Astrocyte of the spinal cord (primary cell): ENCODE measurements at places on chromosomes 16 and 17.

GRCh38 chr17:57463103-57463885 is 207.0 kb downstream of the MSI2 start:
- peak; percentile 90 for DNase-seq

DNA sequence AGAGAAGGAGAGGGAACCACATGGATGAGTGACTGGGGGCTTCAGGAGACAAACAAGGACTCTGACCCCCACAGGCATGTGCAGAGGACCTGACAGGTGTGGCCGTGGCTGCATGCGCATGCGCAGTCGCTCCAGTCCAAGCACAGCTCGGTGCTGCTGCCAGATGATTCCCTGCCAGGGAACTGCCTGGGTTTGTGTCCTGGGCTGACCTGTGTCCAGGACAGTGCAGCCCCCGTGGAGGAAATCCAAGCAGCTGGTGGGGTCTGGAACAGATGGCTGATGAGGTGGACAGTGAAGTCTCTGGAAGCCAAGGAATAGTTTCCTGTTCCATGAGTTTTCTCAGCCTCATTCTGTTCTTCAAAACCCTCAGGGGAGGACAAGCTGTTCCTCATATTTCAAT is 27.3 kb downstream of the LASP1 start:
- DNase-seq: no peak

GRCh38 chr17:5922476-5922875 is 147.7 kb upstream of the WSCD1 start:
- no peak for DNase-seq

DNA sequence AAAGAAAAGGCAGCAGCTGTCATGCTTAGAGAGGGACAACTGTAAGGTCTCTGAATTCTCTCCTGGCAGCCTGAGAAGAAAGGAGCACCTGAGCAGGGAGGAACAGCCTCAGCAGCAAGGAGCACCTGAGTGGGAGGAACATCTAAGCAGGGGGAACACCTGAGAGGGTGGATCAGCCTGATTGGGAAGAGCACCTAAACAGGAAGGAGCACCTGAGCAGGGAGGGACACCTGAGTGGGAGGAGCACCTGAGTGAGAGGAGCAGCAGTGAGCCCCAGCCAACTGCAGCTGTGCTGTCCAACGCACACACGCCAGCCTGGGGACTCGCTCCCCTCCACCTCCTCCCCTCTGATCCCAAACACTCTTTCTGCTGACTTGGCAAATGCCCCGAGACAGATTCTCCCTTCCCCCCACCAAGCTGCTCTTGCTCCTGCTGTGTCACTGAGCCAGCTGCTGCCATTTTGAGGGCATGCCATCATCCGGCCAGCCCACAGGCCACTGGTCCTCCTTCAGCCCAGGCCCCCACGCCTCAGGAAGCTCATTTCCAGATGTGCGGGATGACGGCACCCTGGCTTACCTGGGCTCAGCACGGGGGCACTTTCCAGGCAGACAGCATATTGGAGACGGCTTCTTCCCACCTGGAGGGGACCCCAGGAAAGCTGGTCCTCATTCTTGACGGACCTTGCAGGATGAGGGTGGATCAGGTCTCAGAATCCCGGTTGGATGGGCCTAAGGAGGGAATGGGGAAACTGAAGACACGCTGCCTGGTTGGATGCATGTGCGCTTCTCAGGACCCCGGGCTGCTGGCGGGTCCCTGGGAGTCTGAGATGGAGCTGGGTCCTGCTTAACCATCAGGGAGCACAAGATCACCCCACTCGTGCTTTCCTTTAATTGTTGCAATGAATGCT is 57.7 kb upstream of the RBFOX3 start:
- no peak for DNase-seq

- peak; percentile 35 for DNase-seq
These were observed 9.8 kb downstream of the PGS1 start for GRCh38 chr17:78387977-78388941.

DNA sequence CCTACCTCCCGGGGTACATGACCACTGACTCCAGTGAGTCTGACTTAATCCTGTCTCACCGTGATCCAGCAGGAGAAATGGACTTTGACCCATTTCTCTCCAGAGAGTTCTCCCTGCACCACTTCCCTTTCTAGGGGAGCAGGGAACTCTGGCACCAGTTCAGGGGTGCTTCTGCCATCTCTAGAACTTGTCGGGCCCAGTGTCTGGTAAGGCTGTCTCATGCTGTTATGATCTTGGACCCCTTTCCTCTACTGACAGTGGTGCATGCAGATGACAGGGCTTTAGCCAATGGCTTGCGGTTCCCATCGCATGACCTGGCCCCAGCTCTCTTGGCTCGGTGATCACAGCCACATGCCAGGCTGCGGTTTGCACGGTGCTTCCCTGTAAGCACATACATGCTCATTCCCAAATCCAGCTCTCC is 62.0 kb downstream of the SLC39A11 start:
- no peak for DNase-seq

GRCh38 chr17:2444382-2444781 is 43.5 kb upstream of the MNT start:
- DNase-seq: no peak

GRCh38 chr16:65548470-65548869 is 426.6 kb upstream of the CDH11 start:
- no peak for DNase-seq

DNA sequence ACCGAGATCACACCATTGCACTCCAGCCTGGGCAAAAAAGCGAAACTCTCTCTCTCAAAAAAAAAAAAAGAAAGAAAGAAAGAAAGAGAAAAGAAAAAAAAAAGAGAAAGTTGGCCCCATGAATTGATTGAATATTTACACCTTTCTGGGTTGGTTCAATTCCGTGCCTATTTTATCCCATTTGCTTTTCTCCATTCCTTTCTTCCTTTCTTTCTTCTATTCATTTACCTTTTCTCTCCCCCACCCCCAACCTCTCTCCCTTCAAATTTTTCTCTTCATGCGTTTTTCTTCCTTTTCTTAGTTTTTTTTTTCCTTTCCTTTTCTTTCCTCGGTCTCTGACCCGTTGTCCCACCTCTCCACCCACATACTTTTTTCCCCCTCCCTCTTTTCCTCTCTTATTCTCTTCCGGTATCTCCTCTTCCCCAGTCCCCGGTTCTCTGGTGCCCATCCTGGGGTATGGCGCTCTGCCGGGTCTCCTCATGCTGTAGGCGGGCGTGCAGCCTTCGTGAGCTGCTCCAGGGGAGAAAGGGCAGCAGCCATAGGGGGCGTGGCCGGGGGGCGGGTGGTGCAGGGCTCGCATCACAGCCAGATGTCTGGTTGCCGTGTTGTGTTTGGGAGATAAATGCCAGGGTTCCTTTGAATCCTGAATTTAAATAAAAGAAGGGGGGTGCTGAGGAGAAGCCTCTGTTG is 5.3 kb upstream of the COL1A1 start:
- DNase-seq: peak; percentile 64

DNA sequence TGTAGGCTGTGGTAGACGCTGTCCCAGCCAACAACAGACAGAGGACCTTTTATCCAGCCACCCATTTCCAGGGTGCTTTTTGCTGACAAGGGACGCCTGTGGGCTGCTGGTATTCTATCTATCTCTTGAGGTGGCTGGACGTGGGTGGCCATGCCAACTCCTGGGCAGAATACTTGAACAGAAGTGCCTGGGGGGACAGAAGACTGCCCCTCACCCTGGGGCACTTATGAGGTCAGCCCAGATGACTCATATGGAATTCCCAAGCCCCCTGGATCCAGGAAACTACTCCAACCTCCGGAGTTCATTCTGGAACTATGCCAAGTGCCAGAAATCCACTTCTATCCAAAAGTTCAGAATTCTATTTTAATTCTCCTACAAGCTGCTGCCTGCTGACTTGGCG is 61.3 kb downstream of the CDRT4 start:
- no peak for DNase-seq

- no peak for DNase-seq
These were observed 8.7 kb downstream of the ZDHHC7 start for GRCh38 chr16:85002608-85003007.

DNA sequence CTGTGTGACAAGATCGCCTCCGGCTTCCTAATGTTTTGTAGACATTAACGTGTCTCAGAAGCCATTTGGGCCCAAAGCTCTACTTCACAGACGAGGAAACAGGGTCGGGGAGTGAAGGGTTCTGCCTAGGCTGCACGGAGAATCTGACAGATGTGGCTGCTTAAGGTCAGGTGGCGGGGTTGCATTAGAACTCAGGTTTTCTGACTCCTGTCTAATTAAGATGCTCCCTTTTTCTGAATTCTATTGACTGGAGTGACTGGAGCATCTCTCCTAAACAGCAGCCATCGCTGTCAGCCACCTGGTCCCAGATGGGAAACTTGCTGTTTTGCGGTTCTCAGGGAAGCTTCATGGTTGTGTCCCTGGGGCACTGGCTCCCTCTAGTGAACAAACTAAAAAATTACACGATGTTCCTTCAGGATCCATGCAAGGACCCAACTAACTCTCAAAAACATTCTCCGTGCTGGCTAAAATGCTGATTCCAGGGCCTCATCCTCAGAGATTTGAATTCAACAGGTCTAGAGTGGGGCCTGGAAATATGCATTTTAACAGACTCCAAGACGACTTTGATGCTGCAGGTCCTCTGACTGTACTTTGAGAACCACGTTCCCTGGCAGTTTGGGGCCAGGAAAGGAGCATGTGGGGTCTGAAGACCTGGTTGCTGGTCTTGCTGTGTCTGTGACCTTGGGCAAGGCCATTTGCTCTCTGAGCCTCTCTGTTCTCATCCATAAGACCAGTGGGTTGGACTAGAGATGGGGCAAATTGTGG is 117.4 kb downstream of the IRF8 start:
- DNase-seq: peak; percentile 49

DNA sequence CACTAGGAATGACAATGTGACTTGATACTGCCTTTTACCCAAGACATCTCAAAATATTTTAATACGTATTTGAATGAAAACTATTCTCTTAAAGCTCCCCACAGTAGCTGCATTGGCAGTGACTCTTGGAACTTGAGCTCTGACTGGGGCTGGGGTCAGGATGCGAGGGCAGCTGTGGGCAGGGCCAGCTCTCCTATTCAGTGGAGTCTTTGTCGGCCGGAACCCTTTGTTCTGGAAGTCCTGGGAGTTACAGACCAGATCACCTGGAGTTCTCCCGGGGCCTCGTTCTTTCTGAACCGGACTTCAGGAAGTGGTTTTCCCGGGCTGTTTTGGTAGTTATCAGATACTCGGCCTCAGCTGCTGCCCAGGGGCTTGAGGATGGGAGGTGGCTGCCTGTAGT is 84.9 kb downstream of the NPIPB11 start:
- DNase-seq: no peak

GRCh38 chr16:62478903-62479458 is 442.7 kb upstream of the CDH8 start:
- no peak for DNase-seq

DNA sequence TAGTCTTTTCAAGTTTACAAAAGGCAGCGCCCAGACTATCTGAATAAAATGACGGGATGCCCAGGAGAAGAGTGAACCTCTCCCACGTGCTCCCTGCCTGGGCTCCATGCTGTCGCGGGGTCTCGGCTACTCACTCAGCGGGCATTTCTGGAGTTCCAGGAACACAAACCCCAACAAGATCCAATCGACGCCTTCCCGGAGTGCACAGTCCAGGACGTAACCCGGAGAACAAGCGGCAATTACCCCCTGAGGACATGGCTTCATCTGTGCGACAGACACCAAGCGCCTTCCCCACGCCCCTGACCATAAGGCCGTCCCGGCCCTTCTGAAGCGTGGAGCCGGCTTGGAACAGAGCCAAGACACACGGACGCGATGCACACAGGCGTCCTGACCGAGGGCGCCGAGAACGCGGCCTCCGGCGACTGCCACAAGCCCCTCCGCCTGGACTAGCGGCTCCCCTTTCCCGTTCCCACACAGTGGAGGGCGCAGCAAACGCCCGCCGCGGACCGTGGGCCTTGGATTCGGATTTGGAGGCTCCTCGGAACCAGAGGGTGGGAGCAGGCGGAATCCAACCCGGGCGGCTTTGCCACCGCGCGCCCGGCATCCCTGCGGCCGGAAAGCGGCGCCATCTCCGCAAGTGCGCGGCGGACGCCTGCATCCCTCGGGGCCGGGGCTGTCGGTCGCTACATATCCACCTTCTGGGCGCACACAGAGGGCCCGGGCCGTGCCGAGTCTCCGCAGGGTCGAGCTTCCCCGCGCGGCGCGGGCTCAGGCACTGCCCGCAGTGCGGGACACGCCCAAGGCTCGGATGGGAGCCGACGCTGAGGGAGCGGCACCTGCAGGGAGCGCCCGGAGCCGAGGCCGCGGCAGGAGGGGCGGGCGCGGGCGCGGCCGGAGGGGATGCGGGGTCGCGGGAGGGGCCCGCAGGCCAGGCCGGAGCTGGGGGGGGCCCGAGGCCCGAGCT is 725 bp downstream of the ABCA3 start:
- DNase-seq: peak; percentile 24

GRCh38 chr17:74637265-74637664 is 13.7 kb upstream of the CD300E start:
- no peak for DNase-seq

- no peak for DNase-seq
These were observed 41.5 kb downstream of the KANSL1 start for GRCh38 chr17:46151762-46152161.

DNA sequence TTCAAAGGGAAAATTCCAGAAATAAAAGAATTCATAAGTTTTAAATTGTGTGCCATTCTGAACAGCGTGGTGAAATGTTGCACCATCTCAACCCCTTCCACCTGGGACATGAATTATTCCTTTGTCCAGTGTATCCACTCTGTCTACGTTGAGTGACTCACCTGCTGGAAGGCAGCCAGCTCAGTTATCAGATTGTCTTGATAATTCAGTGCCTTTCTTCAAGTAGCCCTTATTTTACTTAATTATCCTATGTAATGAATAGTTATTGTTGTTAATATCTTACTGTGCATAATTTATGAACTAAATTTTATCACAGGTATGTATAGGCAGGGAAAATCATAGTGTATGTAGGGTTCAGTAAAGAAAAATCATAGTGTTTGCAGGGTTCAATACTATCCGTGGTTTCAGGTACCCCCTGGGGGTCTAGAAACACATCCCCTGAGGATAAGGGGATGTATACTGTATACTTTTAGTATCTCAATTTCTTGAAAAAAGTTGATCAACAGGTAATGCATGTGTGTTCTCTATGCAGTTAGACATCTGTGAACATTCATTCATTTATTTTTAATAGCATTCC is 7.7 kb upstream of the PCTP start:
- no peak for DNase-seq

DNA sequence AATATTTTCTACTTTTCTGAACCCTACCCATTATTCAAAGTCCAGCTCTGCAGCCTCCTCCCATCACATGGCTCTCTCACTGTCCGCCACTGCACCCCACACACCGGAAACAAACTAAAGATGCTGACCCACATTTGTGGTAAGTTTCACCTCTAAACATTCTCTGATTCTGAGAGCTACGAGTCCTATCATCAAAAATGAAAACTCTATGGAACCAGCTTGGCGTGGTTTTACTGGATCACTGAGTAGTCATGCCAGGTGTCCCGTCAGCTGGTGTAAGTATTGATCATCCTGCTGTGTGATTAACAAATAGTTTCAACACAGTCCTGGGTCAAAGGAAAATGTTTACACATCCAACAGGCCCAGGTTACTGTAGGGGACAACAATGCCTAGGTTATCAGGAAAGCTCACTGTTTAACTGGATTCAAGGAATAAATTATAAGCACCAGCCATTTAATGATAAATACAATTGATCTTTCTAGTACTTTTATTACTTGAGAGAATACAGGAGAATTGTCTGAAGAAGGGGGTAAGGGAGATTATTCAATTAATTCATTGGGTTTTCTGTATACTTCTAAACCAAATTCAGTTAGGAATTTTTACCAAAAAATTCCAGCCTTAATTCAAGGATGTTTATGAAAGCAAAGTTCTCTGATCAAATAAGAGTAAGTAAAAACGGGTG is 33.9 kb downstream of the CYTH1 start:
- no peak for DNase-seq
